ENCODE measurements at places on chromosomes 6 and 20.

- DNase-seq, result no peak
Observed at GRCh38 chr20:62053465-62054196, 12.1 kb downstream of the TAF4 start.

- no peak for DNase-seq
Observed at GRCh38 chr6:121668259-121668658, 232.8 kb downstream of the GJA1 start.

DNA sequence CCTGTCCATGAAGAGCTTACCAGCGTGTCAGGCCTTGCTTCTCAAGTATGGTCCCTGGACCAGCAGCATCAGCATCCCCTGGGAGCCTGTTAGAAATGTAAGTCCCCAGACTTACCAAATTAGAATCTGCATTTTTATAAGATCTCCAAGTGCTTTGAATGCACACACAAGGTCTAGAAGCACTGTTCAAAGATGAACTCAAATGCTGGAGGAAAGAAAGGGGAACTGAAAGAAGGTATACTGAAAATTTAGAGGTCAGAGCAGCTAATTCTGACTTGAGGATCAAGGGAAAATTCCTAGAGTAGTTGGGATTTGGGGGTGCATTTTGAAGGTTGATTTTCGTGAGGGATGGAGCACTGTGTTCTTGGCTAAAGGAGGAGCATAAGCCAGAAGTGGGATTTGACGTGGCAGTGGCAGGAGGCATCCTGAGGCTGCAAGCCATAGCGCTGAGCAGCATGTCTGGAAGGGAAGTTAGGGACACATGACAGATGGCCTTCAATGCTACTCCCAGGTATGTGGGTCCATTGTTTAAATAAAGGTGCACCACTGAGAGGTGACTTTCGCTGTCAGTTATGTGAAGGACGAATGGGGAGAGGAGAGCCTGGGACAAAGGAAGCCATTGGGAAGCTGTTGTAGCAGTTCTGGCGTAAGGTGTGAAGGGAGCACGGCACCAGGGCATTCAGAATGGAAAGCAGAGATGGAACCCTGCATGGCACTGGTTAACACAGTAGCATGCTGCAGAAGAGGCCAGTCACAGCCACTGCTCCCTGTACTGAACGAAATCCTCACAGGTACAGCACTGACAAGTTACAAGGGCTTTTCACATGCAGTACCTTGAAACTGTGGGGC lies 36.2 kb downstream of the ARMC2 start:
- no peak for DNase-seq

DNA sequence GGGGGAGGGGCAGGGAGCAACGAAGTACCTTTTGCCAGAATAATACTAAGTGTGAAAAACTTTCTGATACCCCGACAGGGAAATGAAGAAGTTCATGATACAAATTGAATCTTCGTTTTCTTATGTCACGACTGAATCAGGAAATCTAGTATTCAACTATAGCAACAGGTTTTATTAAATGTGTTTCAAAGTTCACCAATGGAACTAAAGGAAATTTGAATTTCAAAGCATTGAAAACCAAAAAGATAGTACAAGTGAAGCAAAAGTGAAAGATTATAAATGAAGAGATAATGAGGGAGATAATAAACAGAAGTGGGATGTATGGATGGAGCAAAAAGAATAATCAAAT lies 333.2 kb downstream of the ADGRB3 start:
- no peak for DNase-seq

DNA sequence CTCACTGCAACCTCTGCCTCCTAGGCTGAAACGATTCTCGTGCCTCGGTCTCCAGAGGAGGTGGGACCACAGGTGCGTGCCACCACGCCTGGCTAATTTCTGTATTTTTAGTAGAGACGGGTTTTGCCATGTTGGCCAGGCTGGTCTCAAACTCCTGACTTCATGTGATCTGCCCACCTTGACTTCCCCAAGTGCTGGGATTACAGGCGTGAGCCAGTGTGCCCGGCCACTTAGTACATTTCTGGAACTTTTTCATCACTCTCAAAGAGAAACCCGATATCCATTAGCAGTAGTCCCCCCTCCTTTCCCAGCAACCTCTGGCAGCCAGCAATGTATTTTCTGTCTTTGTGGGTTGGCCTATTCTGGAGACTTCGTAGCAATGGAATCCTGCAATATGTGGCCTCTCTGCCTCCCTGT lies 109.8 kb downstream of the JARID2 start:
- DNase-seq, result no peak

Measured in stimulated activated CD4-positive, alpha-beta T cell treated with anti-CD3 and anti-CD28 coated beads, Interleukin-15, amount 100 ng/mL, for 1 hour (primary cell).